Bronchial epithelial cell (primary cell): ENCODE measurements at places on chromosomes 2 and 18.
A peak's percentile ranks its signal among the peaks of the same experiment; 100 is the strongest.

- no peak for DNase-seq
These were observed 44.9 kb downstream of the APLF start for GRCh38 chr2:68512326-68512725.

DNA sequence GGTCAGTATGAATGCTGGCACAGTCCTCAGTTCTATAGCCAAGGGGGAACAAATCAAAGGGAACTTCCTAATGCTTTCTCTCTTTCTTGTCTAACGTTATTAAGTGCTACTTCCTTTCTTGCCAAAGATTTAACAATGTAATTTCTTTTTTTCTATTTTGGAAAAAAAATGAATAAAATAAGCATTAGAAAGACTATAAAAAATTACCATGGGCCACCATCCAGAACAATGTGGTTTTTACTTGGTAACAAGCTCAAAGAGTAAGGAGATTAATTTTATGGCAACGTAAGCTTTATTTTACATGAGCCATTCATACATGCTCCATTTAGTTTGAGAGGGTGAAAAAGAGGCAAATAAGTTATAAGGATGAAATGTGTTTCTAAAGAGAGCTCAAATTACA lies 40.1 kb downstream of the SERPINE2 start:
- DNase-seq = no peak

DNA sequence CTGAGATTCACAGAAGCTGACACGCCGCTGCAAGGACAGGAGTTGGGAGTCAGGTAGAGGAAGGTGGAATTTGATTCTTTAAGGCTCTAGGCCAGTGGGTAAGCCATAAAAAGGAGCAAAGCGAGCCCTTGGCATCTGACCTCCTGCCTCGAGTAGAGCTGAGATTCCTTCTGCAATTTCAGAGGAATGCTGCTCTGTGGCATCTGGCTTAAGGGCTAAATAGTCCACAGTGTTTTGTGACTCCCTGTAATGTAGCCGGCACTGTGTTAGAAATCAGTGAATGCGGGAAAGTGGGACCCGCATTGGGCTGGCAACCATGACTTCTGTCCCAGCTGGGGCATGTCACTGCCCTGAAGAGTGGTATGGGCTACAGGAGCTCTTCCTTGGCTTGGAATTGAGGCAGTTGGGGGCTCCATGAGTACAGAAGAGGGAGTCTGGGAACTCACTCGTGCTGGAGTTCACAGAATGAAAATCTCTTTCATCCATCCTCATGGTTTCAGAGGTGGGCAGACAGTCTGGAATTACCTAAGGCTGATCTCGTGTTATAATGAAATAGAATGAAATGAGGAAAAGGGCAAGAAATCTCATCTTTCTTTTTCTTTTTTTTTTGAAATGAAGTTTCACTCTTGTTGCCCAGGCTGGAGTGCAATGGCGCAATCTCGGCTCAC lies 12.7 kb upstream of the MYCN start:
- DNase-seq = no peak

DNA sequence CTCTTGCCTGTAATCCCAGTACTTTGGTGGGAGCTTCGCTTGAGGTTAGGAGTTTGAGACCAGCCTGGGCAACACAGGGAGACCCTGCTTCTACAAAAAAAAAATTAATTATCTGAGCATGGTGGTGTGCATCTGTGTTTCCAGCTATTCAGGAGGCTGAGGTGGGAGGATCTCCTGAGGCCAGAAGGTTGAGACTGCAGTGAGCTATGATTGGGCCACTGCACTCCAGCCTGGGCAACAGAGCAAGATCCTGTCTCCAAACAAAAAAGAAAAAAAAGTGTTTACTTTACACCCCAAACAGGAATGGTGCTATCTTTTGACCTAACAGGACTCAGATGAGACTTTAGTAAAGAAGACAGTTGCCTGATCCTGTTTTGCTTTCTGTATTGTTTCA lies 35.6 kb downstream of the MAL start:
- no peak for DNase-seq

DNA sequence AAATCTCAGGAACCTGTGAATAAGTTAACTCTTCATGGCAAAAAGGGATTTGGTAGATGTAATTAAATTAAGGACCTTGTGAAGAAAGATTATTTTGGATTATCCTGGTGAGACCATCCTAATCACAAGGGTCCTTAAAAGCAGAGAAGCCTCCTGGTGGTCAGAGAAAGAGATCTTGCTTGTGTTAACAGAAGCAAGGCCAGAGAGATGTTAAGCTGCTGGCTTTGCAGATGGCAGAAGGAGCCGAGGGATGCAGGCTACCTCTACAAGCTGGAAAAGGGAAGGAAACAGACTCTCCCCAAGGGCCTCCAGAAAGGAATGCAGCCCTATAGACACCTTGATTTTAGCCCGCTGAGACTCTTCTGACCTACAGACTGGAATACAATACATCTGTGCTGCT lies 197.0 kb downstream of the STK39 start:
- no peak for DNase-seq

DNA sequence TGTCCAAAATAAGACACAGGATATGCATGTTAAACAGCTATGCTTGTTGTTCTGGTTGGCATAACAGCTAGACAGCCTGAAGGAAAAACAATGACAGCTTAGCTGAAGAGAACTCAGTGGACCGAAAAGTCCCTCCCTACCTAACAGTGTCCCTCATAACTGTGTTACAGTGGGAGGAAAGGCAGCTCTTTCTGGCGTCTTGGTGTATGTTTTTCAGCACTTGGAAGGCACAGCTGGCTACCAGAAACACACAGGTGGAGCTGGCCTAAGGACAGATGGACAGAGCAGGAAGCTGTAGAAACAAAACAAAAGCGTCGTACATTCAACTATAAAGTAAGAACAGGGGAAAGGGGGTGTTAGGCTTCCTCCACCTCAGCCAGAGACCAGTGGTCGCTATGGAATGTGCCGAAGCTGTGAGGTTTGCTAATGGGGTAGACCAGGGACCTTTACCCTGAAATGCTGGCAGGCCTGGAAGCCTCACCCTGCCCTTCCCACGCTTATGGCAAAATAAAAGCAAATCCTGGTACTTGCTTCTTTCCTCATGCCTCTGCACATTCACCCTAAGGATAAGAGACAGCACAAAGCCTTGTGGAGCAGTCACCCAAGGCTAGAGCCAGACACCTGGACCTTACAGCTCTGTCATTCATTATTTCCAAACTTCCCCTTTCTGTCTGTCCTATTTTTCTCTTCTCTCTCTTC lies 103.5 kb upstream of the TRIB2 start:
- no peak for DNase-seq

DNA sequence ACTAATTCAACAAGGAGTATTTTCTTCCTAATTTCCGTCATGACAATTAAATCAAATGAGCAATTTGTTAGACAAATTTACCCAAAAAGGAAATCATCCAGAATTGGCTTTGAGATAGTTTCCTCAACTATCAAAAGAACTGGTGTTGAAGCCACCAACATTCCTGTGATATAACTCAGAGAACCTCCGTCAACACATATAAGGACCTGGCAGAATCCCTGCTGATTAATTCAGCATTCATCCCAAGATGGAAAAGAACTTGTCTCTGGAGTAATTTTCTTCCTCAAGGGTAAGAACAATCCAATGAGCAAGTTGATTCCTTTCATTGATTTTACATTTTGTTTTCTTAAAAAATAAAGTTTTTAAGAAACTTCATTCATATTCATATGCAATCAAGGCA lies 62.0 kb downstream of the MBD2 start:
- peak; percentile 83 for DNase-seq

DNA sequence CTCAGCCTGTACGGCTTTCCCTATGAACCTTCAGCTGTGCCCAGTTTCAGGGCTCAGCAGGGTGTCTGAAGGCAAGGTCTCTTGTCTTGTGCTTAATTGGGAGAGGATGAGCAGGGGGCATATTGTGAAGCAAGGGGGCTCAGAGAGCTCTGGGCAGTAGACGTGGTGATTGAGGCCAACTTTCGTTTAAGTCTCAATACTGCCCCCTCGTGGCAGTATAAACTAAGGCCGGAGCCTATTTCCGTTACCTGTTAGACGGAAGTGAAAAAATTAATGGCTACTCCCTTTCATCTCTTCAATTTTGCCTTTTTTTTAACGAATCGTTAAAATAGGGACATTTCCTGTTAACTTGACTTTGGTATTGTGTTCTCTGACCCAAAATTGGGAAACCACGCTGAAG lies 193.4 kb downstream of the TDRD15 start:
- peak; percentile 27 for DNase-seq

GRCh38 chr2:62136956-62137830 lies 58.7 kb upstream of the B3GNT2 start:
- no peak for DNase-seq

DNA sequence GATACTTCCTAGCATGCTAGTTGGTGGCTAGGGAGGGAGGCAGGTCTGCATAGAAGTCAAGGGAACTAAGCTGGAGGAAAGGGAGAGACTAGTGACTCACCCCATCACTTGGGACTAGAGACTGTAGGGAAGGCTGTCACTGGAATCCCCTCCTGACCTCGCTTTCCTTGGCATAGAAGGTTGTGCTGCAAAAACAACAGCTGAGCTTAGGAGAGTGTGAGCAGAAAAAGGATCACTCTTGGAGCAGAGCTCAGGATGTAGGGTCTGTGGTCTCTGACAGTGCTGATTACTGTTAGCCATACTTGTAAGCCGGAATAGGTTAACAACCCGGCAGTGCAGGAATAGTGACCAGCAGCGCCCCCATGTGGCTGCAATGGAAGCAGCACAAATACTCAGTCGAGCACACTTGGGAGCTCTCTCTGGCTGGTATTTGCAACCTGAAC lies 66.9 kb upstream of the SMAD2 start:
- no peak for DNase-seq

DNA sequence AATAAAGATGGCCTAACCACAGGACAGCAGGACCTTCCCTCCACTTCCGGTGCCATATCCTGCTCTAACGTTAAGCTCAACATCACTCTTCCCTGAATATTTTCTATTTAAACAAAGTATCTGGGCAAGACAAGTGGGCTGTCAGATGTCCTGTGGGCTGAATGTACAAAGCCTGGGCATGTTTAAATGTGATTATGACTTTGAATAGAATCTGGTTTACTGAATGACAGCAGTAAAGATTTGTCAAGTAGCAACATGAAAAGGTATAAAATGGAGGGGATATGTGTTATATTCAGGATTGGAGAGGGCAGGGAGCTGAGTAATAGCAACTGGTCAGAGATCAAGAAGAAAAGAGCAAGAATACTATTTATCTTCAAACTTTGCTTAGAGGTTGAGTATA lies 540.9 kb downstream of the NRXN1 start:
- peak; percentile 60 for DNase-seq

GRCh38 chr2:145750612-145751011 lies 1230.7 kb upstream of the ZEB2 start:
- no peak for DNase-seq

DNA sequence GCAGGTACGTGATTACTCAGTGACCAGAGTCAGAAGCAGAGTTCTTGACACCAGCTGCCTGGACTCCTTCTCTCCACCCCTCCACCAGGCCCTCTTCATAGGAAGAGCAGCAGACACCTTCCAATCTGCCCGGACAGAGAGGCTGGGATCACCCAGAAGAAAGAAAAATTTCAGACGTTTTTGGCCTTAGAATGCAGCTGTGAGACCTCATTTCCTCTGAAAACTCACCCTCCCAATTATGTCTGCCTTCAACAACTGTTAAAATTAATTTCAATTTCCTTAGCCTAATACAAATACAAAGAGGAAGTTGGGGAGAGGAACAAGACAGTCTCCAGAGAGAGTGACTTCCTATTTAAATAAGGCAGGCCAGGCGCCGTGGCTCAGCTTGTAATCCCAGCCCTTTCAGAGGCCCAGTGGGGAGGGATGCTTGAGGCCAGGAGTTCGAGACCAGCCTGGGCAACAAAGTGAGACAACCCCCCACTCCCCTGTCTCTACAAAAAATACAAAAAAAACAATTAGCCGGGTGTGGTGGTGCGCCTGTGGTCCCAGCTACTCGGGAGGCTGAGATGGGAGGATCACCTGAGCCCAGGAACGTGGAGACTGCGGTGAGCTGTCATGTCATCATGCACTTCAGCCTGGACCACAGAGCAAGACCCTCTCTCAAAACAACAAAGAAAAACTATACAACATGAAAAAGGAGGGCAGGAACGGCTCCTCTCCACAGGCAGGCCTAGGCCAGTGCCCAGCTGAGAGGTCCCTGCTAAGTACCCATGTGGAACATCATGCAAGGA lies 1.6 kb downstream of the SLC66A2 start:
- no peak for DNase-seq

DNA sequence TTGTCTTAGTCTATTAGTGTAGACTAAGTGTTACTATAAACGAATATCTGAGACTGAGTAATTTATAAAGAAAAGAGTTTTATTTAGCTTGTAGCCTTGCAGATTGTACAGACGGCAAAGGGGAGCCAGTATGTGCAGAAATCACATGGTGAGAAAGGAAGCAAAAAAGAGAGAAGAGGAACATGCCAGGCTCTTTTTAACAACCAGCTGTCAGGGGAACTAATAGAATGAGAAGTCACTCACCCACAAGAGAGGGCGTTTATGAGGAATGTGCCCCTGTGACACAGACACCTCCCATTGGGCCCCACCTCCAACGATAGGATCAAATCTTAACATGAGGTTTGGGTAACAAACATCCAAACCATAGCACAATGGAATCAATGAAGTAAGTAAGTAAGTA lies 20.6 kb upstream of the ZNF804A start:
- DNase-seq = no peak

GRCh38 chr18:45167631-45168280 lies 447.5 kb upstream of the SLC14A2 start:
- DNase-seq = peak; percentile 61

- DNase-seq = no peak
These were observed 113.1 kb downstream of the ICOS start for GRCh38 chr2:204049635-204050034.

DNA sequence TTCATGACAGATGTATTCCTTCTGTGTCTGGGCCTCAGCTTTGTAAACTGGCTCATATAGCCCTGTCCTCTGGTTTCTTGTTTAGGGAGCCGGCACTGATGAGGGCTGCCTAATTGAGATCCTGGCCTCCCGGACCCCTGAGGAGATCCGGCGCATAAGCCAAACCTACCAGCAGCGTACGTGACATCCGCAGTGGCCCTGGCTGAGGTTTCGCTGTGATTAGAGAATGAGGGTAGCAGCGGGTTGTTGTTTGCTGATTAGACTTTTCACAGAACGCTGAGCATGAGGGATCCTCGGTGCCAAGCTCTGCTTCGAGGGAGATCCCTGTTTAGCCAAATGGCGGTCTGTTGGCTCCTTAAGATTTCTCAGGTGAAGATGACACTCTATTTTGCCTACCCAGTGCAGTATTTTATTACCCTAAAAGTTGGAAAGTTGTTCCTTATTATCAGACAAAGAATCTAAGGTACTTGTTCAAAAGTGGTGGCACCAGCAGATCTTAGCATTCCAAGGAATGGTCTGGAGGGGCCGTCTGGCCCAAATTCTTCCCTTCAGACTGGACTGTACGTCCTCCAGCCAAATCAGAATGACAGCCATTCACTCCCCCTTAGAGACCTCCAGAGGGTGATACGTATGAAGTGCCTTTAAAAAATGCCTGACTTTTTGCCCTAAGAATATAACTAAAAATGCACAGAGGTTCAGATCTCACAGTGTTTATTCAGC lies 21.5 kb upstream of the GMCL1 start:
- DNase-seq = no peak

GRCh38 chr18:60064271-60064670 lies 164.5 kb downstream of the PMAIP1 start:
- DNase-seq = peak; percentile 83

GRCh38 chr2:113216891-113217454 lies 43.2 kb downstream of the PSD4 start:
- DNase-seq = no peak
